ENCODE measurements at places on chromosomes 13 and 19.

DNA sequence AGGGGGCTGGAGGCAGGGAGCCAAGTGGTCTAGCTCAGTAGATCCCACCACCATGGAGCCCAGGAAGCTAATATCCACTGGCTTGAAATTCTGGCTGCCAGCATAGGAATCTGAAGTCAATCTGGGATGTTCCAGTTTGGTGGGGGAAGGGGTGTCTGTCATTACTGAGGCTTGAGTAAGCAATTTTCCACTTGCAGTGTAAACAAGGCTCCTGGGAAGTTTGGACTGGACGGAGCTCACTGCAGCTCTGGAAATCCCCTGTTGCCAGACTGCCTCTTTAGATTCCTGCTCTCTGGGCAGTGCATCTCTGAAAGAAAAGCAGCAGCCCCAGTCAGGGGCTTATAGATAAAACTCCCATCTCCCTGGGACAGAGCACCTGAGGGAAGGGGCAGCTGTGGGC is 349.2 kb upstream of the KLHL1 start:
- peak; percentile 41 for DNase-seq

DNA sequence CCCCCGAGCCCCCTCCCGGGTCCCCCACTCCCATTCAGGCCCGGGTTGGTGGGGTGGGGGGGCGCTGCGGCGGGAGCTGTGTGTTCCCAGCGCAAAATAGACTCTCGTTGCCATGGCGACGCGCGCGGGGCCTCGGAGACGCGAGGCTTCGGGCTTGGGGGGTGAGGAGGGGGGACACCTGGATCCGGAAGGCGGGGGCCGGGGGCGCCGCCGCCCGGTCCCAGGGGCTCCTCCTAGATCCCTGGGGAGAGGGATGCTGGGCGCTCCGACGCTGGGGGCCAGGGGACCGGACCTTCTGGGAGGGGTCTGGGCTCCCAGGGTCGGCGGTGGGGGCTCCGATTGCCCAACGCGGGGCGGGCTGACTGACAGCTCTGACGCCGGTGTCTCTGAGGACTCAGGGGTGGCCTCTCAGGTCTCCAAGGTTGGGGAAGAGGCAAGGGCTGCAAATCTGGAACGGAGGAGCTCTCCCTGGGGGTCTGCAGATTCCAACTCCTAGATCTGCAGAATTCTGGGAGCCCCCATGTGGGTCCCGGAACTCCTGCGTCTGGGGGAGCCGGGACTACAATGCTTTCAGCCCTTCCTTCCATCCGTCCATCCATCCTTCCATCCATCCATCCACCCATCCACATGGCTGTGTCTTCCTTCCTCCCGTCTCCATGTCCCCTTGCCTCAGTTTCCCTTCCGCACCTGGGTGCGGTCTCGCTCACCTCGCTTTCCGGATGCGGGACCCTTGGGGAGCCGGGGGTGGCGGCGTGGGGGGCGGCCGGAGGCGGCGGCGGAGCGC is 9.1 kb upstream of the SHISA7 start:
- peak; percentile 78 for DNase-seq

- peak; percentile 74 for DNase-seq
These were observed at the start of gene PALM for GRCh38 chr19:708154-709143. Gene PALM (plus strand): TSS chr19:708935. CDS start chr19:709147, 212 bp downstream.

DNA sequence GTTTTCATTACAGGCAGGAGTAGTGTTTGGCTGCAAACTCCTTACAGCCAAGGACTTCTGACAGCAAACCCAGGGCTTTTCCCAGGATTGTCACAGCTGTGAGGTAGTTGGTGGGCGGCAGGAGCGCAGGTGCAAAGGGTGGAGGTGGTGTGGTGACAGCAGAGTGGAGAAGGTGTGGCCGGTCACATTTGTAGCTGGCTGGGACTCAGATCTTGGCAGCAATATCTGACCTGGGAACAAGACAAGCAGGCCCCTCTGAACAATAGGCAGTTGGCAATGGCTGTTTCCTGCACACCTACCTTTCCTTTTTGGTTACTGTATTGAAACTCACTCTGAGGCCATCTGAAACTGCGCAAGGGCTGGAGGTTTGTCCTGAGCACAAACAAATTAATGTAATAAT is 327.3 kb downstream of the COG6 start:
- no peak for DNase-seq

DNA sequence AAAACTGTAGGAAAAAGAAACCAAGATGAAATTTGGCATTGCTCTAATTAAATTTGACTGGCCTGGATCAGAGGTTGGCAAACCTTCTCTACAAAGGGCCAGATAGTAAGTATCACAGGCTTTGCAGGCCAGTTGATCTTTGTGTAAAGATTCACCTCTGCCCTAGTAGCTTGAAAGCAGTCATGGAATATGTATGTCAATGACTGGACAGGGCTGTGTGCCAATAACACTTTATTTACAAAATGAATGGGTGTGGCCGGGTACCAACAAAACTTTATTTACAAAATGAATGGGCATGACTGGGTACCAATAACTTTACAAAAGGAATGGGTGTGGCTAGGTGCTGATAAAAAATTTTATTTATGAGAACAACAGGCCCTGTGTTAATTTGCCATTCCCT is 20.0 kb downstream of the SIN3B start:
- DNase-seq: peak; percentile 16

- DNase-seq: no peak
These were observed 24.8 kb upstream of the SLC1A5 start for GRCh38 chr19:46812977-46813838.

GRCh38 chr19:511101-511851 is 4.0 kb downstream of the TPGS1 start:
- DNase-seq: peak; percentile 100

DNA sequence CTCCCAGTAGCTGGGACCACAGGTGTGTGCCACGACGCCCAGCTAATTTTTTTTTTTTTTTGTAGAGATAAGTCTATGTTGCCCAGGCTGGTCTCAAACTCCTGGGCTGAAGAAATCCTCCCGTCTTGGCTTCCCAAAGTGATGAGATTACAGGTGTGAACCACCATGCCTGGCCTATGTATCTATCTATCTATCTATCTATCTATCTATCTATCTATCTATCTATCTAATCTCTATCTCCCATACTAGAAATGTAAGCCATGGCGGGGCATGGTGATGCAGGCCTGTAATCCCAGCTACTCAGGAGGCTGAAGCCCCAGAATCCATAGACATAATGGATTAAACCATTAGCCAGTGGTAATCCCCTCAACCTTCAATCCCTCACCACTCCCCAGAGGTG is 6.5 kb upstream of the SERTAD3 start:
- no peak for DNase-seq

DNA sequence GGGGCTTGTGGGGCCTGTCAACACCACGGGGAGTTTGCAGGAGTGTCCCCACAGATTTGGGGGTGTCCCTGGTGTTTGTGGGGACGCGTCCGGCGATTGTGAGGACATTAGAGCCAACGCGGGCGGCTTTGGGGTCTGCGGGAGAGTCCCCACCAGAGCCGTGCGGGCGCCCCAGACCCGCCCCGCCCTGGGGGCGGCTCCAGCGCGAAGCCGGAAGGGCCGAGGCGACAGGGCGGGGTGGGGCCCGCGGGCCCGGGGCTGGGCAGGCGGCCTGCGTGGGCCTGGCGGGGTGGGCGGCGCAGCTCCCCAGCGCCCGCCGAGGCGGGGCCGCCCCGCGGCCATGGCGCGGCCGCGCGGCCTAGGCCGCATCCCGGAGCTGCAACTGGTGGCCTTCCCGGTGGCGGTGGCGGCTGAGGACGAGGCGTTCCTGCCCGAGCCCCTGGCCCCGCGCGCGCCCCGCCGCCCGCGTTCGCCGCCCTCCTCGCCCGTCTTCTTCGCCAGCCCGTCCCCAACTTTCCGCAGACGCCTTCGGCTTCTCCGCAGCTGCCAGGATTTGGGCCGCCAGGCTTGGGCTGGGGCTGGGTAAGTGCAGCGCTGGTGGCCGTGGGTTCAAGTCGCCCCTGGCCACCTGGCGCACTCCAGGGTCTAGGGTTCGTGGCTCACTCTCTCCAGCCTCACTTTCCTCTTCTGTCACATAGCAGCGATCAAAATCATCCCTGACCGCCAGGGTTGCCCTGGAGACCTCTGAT is 10.3 kb downstream of the PDE4A start:
- DNase-seq: peak; percentile 79

- DNase-seq: no peak
These were observed 107.8 kb downstream of the EDNRB start for GRCh38 chr13:77810878-77811277.

GRCh38 chr19:48938256-48938655 is 4.8 kb downstream of the DHDH start:
- DNase-seq: no peak

DNA sequence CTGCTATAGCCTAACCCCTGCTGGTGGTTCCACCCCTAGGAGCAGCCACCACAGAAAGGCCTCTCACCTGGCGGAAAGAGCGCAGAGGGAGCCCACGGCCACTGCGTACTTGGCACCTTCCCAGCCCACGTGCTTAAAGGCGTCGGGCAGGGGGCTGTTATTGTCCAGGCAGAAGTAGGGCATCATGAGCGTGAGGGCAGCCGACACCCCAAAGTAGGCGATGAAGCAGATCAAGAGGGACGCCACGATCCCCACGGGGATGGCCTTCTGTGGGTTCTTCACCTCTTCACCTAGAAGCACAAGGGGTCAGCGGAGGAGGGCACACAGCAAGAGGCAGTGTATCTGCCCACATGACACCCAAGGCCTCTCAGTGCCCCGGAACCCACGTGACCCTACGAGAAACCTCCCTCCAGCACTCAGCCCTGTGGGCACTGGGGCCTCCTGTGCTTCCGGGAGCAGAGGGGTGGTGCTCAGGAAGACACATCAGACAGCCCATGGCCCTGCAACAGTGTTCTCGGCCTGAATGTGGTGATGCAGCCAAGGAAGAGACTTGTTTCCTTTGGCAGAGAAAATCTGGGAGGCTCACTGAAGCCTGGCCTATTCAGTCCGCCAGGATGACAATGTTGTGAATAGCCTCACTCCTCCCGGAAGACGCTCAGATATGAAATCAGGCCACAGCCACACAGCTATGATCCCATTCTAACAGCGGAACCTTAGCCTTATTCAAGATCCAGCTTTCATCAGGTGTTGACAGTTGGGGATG is 72.1 kb downstream of the SLC7A1 start:
- DNase-seq: no peak

GRCh38 chr19:48415395-48415794 is 21.9 kb downstream of the GRIN2D start:
- DNase-seq: peak; percentile 87

DNA sequence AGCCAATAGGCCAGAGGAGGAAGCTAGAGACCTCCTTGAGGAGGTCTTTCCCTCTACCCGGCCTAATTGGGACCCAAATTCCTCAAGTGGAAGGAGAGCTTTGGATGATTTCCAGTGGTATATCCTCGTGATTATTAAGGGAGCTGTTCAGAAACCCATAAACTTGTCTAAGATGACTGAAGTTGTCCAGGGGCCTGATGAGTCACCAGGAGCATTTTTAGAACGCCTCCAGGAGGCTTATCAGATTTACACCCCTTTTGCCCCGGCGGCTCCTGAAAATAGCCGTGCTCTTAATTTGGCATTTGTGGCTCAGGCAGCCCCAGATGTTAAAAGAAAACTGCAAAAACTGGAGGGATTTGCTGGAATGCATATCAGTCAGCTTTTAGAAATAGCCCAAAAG is 198.1 kb downstream of the ZNF486 start:
- DNase-seq: no peak
